Erythroblast (primary cell): ENCODE measurements at places on chromosomes 11 and 22.
A peak's percentile ranks its signal among the peaks of the same experiment; 100 is the strongest.

GRCh38 chr11:124482362-124483147 is 37.1 kb upstream of the OR8B8 start:
- DNase-seq: peak; percentile 18

DNA sequence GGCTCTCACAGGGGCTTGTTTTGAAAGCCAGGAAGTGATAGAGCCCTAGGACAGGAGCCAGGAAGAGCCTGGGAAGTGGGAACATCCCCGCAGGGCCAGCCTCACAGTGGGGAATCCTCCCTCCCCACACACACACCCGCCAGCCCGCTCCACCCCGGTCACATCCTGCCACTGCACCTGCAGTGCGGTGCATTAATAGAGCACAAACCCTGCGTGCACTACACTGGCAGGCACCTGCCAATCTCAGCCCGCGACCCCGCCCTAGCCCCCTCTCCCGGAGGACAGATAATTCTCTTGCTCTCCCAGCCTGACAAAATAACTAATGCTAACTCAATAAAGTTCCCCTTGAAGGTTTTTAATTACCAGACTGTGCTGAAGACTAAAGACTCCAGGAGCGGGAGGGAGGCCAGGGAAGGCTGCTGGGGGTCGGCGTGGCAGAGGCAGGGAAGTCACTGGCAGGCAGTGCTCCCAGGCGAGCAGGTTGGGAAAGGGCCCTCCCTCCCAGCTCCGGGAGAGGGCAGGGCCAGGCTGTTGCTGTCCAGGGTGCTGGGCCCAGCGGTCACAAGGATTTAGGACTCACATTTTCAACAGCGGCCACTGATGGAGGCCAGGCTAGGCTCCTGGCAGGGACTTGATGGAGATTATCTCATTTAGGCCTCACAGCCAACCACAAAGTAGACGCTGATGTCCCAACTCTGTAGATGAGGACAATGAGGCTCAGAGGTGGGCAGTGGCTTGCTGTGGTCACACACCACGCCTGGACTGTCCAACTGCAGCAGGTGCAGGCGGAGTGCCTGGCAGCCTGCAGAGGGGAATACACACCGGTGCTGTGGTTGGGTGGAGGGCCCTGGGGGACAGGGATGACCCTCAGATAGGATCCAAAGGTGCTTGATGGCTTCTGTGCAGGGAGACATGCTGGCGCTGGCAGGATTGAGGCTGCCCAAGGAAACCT is 23.9 kb upstream of the TCF20 start:
- peak; percentile 24 for DNase-seq

GRCh38 chr11:95339086-95339901 is 108.3 kb upstream of the SESN3 start:
- DNase-seq: no peak

- no peak for DNase-seq
Measured at GRCh38 chr22:31615491-31615860, 46.5 kb downstream of the PISD start.

DNA sequence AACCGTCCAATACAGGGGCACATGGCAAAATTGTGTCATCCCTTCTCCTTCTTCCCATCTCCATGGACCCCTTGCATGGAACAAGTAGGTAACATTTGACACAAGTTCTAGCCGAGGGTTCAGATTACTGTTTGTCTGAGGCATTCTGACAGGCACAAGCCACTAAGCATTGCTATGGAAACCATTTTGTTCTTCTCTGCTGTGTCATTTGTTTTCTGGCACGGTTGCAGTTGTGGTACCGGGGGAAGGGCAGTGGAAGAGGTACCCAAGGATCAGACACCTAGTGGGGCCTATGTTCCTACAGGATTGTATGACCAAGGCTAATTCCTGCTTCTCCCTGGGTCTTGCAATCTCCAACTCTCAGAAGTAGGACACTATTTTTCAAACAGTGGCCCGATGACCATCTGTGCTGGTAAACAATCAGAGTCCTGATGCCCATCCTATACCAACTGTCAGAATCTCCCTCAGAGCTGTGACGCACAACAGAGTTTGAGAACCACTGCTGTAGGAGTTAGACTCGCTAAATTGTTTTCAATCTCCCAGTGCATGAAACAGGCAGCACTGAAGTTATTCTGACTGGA is 69.3 kb downstream of the KCNC1 start:
- DNase-seq: no peak

DNA sequence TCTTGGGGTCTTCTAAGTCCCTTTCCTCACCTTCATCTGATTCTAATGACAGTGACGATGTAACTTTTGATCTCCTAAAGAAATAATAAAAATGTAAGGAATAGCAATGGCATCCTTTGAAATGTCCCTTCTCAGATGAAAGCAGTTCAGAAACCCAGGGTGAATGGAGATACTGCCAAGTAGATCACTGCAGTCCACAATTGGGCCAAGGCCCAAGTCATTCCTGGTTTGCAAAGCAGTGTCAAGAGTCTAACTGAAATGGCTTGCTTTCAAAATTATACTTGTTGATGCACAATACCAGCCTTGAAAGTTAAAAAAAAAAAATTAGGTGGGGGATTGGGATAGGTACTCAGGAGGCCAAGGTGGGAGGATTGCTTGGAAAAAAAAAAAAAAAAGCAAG is 20.4 kb downstream of the ASCC2 start:
- no peak for DNase-seq

DNA sequence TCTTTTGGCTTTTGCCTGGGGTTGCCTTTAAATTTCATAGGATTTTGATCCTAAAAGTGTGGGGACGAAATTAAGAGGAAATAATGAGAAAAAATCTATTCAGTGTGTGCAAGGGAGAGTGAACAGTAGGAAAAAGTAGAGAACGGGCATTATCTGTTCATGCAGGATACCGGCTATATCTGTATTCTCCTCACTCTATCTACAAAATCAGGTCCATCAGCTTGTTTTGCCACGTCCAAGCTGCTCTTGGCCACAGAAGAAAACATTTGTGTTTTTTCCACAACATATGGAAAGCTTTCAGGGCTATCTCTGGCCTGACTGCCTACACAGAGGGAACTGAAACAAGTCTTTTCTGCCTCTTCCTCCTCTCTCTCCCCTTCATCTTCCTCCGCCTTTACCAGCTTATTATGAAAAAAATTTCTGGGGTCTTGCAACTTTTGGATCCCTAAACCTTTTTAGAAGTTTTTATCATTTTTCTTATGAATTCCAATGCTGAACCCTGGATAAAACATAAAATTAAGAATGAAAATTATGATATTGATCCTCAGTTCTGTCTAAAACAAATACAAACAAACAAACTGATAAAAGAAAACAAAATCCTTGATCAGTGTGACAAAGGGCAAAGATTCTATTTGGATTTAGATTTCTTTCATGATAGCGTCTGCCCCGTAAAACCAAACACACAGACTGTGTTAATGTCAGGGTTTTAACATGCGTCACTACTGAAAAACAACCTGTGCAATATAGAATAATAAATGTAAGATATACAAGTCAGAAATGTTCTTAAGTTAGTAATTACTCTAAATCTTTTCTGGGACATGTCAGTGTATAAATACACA is 219.7 kb downstream of the CNTN5 start:
- no peak for DNase-seq

GRCh38 chr22:26323013-26323412 is 106.0 kb upstream of the ASPHD2 start:
- DNase-seq: no peak

GRCh38 chr22:45166932-45167331 is 3.2 kb downstream of the NUP50 start:
- DNase-seq: peak; percentile 34

DNA sequence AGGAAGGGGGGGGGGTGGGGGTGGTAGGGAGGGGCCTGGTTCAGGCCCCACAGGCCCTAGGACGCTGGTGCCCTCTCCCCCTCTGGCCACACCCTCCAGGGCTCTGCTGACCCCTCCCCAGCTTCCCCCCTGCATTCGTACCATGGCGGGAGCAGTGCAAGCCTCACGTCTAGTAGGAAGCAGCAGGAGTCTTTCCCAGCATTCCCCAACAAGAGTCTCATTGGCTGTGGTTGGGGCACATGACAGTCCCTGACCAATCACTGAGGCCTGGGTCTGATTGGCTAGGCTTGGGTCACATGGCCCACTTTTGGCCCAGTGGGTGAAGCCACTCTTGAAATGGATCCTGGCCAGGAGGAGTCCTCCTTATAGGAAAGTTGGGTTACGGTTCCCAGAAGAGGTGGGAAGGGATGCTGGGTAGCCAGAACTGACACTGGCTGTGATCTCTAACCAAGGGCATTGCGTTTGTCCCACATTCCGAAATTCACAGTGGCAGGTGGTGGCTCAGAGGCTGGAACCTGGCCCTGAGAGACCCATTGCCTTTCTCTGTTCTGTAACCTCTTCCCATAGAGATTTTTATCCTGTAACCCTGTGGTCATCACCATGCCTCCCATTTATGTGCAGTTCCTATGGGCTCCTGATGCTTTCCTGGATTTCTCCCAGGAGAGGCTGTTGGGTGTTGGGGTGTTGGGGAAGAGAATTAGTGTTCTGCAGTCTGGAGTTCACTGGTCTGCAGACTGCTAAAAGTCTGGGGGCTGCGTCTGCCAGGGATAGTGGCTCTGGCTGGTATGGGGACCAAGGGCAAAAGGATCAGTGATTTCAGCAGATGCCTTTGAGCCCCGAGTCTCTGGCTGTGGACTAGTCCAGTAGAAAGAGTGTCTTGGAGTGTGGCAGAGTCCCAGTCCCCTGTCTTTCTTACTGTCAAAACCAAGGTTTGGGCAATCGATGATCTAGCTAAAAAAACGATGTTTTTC is 58.9 kb upstream of the MYEOV start:
- DNase-seq: no peak

DNA sequence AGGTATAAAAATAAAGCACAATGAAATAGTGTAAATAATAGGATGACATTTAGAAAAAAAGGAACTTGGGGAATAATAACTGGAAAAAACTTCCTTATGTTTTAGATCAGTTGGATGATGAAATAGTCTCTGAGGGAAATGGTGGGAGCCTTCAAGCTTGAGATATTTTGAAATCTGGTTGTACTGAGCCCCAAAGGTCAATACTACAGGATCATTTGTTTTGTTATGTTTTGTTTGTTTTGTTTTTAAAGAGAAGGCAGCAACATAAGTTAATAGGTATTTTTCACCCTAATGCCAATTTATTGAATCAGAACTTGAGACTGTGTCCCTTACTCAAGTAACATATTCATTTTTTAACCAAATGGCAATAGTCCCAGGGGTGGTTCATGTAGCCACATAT is 393.1 kb downstream of the ETS1 start:
- no peak for DNase-seq
